Urinary bladder (tissue), 4 donors: ENCODE measurements at places on chromosomes 13 and 19. TPM values are rescaled to one million over a fixed set of nuclear protein-coding genes. Genes with fewer than 3 reads are reported as not detected.

IRF3 gene
- total RNA-seq: 31.9 TPM

ATXN8OS gene
- not detected for total RNA-seq

DACH1 gene
- 26.4 TPM for total RNA-seq

ZNF878 gene
- total RNA-seq: 0.85 TPM

SOX1 gene
- total RNA-seq: not detected

LILRA2 gene
- total RNA-seq: 0.95 TPM
